ENCODE measurements at places on chromosomes 5 and 9. TPM values are rescaled to one million over a fixed set of nuclear protein-coding genes. Genes with fewer than 3 reads are reported as not detected.
A peak's percentile ranks its signal among the peaks of the same experiment; 100 is the strongest.

RASEF gene
- under 0.01 TPM for total RNA-seq

MTX3 gene
- 13.6 TPM for total RNA-seq

SCGB3A2 gene
- total RNA-seq = not detected

CDH10 gene
- 0.18 TPM for total RNA-seq

CEL gene
- total RNA-seq = under 0.01 TPM

GRCh38 chr5:110338341-110339083 is 388.0 kb downstream of the TMEM232 start:
- H3K27ac ChIP-seq = no peak overlapping the region
- H3K36me3 ChIP-seq = no peaks in the 10 kb centered on the region
- H3K4me3 ChIP-seq = no peak overlapping the region
- no peaks in the 10 kb centered on the region for H3K27me3 ChIP-seq
- DNase-seq = no peak
- no peaks in the 10 kb centered on the region for H3K4me1 ChIP-seq

DNA sequence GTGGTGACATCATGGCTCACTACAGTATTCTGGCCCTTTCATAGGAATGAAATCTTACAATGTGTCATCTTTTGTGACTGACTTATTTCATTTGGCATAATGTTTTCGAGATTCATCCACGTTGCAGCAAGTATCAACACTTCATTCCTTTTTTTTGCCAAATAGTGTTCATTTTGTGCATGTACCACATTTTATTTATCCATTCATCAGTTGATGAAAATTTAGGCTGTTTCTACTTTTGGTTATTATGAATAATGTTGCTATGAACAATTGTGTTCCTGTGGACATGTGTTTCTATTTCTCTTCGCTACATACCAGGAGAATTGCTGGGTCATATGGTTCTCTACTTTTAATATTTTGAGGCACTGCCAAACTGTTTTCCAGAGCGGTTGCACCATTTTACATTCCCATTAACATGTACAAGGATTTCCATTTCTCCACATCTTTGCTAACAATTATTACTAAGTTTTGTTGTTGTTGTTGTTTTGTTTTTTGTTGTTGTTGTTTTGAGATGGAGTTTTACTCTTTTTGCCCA is 43.5 kb downstream of the RMI1 start:
- H3K27me3 ChIP-seq = no peaks in the 10 kb centered on the region
- H3K4me1 ChIP-seq = no peaks in the 10 kb centered on the region
- DNase-seq = no peak
- no peaks in the 10 kb centered on the region for H3K36me3 ChIP-seq

GRCh38 chr5:134209477-134210245 is 16.2 kb downstream of the PPP2CA start:
- peaks cover 8% of the 10 kb centered on the region for H3K36me3 ChIP-seq
- peaks cover 6% of the 10 kb centered on the region for H3K4me1 ChIP-seq
- DNase-seq = no peak

GRCh38 chr9:97880336-97880735 is 27.3 kb downstream of the FOXE1 start:
- no peak overlapping the region for H3K27ac ChIP-seq
- peak; percentile 34 for DNase-seq
- H3K4me3 ChIP-seq = no peak overlapping the region
- H3K4me1 ChIP-seq = peaks cover 3% of the 10 kb centered on the region
- no peaks in the 10 kb centered on the region for H3K27me3 ChIP-seq

- no peaks in the 10 kb centered on the region for H3K27me3 ChIP-seq
- no peak overlapping the region for H3K4me3 ChIP-seq
- H3K27ac ChIP-seq = no peak overlapping the region
Observed at GRCh38 chr5:26649000-26649399, 389.4 kb downstream of the CDH9 start.

- no peak overlapping the region for H3K4me3 ChIP-seq
- no peaks in the 10 kb centered on the region for H3K27me3 ChIP-seq
- no peak for DNase-seq
- no peaks in the 10 kb centered on the region for H3K36me3 ChIP-seq
Observed at GRCh38 chr5:107631805-107632362, 38.9 kb downstream of the EFNA5 start.

DNA sequence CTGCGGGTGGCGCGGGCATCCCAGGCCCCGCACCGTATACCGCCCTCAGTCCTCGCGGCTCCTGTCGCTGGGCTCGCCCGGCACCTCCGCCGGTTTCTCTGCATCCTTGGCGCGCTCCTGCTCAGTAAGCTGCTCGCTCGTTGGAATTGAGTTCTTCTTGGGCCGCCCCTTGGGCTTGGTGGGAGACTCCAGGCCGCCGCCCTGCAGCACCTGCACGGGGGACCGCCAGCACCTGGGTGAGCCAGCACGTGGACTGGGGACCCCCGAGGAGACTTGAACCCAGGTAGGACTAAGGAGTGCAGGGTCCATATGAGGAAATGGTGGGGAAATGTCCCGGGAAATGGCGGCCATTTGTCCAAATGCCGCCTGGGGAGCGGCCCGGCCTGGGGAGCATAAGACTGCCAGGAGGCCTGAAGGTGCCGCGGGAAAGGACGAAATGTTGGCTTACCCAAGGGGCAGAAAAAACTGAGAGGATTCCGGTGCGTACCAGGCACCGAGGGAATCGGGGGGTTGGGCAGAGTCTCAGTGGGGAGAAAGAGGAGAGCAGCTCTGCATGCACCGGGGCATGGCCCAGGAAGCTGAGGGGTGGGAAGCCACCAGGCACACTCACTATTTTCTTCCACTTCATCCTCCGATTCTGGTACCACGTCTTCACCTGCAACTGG is 2.9 kb downstream of the BARX1 start:
- DNase-seq = no peak
- no peak overlapping the region for H3K4me3 ChIP-seq
- peaks cover 94% of the 10 kb centered on the region for H3K27me3 ChIP-seq
- no peak overlapping the region for H3K27ac ChIP-seq

- peaks cover 5% of the 10 kb centered on the region for H3K4me1 ChIP-seq
- peaks cover 8% of the 10 kb centered on the region for H3K27me3 ChIP-seq
- no peaks in the 10 kb centered on the region for H3K36me3 ChIP-seq
- H3K27ac ChIP-seq = no peak overlapping the region
- no peak for DNase-seq
Observed at GRCh38 chr5:142222225-142222865, 102.5 kb downstream of the SPRY4 start.

GRCh38 chr9:111271047-111271446 is 59.0 kb downstream of the OR2K2 start:
- no peaks in the 10 kb centered on the region for H3K27me3 ChIP-seq
- peaks cover 2% of the 10 kb centered on the region for H3K4me1 ChIP-seq
- H3K36me3 ChIP-seq = no peaks in the 10 kb centered on the region
- no peak overlapping the region for H3K4me3 ChIP-seq
- H3K27ac ChIP-seq = no peak overlapping the region
